Omental fat pad (tissue), 4 donors: ENCODE measurements at places on chromosomes 3 and 15. TPM values are rescaled to one million over a fixed set of nuclear protein-coding genes. Genes with fewer than 3 reads are reported as not detected.

DNA sequence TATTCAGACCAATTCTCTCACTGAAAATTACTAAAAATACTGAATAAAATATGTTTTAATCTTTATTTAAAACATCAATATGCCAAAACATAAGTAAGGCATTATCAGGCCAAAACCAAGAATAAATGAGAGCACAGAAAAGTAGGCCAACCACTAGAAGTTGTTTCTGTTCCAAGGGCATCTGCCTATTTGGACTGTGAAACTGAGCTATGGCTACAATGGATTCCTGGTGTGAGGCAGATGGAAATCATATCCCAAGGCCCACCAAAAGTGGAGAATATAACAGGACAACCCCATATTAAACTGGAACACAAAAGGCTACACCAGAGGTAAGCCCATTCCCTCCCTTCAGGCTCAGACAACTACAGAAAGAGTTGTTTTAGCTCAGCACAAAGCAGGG lies 302.8 kb upstream of the IL12A start:
- no peak for DNase-seq

Gene STRIT1
- not detected for total RNA-seq

- DNase-seq = no peak
Observed at GRCh38 chr3:141372656-141373055, 4.4 kb downstream of the ZBTB38 start.

- no peak for DNase-seq
Observed at GRCh38 chr3:86708893-86709292, 282.1 kb downstream of the VGLL3 start.

DNA sequence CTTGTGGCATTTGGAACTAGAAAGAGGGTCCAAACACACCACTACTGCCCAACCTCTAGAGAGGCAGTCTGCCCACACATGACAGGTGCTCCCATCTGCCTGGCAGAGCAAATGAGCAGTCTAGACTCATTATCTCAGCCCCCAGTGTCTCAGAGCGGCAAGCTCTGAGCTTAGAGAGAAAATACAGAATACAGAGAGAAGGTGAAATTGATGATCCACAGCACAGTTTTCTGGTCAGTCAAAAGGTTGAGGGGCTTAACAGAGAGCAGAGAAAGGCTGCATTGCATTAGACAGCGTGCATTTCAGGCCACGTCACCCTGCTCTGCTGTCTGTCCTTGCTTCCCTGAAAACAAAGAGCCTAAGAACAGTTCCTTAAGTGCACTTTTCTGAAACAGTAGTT lies 135.1 kb downstream of the KCNMB2 start:
- no peak for DNase-seq

Gene NANOGP8
- 0.82 TPM for total RNA-seq

GRCh38 chr3:177618873-177619733 lies 421.8 kb upstream of the TBL1XR1 start:
- DNase-seq = no peak

- no peak for DNase-seq
Observed at GRCh38 chr3:38690185-38690584, 40.7 kb upstream of the SCN5A start.

- DNase-seq = no peak
Observed at GRCh38 chr15:50872832-50873426, 35.6 kb upstream of the AP4E1 start.

Gene THAP10
- total RNA-seq = 0.93 TPM

- no peak for DNase-seq
Observed at GRCh38 chr15:57604507-57604906, 12.8 kb downstream of the MYZAP start.

Gene ITIH1
- total RNA-seq = not detected

DNA sequence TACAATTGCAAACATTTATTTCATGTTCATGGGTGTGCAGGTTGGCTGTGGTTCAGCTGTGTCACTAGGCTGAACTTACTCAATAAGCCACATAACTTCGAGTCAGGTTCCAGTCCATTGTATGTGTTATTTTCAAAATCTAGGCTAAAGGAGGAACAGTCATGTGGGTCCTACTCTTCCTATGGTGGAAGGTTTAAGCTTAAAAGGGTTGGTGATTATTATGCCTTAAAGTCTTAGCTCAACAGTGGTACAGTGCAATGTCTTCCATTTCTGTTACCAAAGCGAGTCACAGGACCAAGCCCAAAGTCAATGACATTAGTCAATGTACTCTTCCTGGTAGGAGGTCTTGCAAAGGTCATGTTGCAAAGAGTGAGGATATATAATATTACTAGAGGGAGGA lies 78.2 kb downstream of the ATG7 start:
- no peak for DNase-seq

- DNase-seq = no peak
Observed at GRCh38 chr3:15310491-15311370, 21.7 kb downstream of the SH3BP5 start.

- DNase-seq = peak; percentile 91
Observed at GRCh38 chr3:128123538-128124368, at the start of gene RUVBL1. Gene RUVBL1 (minus strand): TSS chr3:128123812. CDS start chr3:128123724, 88 bp downstream.

Gene ANKRD63
- not detected for total RNA-seq

GRCh38 chr15:94205366-94205765 lies 26.0 kb upstream of the MCTP2 start:
- no peak for DNase-seq

Gene CPEB1
- 1.3 TPM for total RNA-seq

Gene GOLGA8F
- total RNA-seq = not detected

- no peak for DNase-seq
Observed at GRCh38 chr3:59319442-59319841, 269.6 kb upstream of the CFAP20DC start.

DNA sequence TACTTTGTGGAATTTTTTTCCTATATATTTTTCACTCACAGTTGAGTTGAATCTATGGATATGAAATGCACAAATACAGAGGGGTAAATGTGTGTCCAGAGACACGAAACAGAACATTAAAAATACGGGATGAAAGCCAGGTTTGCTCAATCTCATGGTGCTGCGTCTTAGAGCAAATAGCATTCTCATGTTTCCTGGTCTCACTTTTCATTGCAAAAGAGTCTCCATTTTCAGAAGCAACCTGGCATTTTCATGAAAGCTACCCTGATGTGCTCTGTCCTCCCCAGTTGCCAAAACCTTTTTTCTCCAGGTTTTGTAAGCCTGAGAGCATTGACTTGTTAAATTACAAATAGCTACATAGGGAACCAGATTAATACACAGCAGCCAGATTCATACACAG lies 49.5 kb upstream of the MBNL1 start:
- no peak for DNase-seq

GRCh38 chr3:68924897-68925296 lies 7.5 kb downstream of the TAFA4 start:
- DNase-seq = no peak

- no peak for DNase-seq
Observed at GRCh38 chr3:64451283-64452012, 226.2 kb upstream of the PRICKLE2 start.

- DNase-seq = no peak
Observed at GRCh38 chr3:54120657-54121413, 1.5 kb upstream of the CACNA2D3 start.

Gene ISLR
- total RNA-seq = 30.6 TPM

GRCh38 chr15:90643301-90643632 lies 73.9 kb upstream of the BLM start:
- no peak for DNase-seq

GRCh38 chr3:136186846-136187245 lies 9.3 kb downstream of the MSL2 start:
- no peak for DNase-seq

DNA sequence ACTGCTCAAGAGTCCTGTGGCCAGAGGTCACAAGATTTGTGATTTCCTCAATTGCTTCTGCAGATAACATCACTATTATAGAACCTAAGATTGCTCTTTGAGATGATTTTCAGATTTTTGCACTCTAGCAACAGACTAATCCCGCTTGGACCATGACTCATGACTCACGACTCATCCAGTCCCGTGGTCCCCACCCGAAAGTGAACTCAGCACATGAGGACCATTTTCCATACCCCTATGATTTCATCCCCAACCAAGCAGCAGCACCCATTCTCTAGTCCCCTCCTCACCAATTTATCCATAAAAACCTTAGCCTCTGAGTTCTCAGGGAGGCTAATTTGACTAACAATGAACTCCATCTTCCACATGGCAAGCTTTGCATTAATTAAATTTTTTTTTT lies 106.3 kb upstream of the ALCAM start:
- no peak for DNase-seq

GRCh38 chr3:27986234-27986879 lies 255.1 kb upstream of the CMC1 start:
- DNase-seq = no peak

GRCh38 chr3:97957617-97958311 lies 14.5 kb downstream of the RIOX2 start:
- DNase-seq = no peak

- no peak for DNase-seq
Observed at GRCh38 chr3:185519021-185519420, 20.2 kb upstream of the TMEM41A start.

Gene PLOD2
- 109 TPM for total RNA-seq

DNA sequence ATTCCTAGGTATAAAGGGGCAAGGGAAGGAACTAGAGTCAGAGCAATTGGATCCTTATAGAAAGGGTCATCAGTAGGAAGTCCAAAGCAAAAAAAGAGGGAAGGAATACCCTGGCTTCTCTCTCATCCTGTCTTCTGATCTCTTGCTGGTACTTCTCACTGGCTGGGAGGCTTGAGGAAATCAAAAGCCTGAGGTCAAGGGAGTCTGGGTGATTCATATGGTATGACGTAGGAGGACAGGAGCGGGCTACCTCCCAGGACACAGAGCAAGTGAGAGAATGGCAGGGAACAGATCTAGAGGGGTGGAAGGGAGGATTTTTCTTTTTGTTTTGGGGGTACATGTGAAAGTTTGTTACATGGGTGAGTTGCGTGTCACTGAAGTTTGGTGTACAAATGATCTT lies 76.0 kb downstream of the CFAP20DC start:
- no peak for DNase-seq

Gene GPR160
- total RNA-seq = 1.4 TPM

DNA sequence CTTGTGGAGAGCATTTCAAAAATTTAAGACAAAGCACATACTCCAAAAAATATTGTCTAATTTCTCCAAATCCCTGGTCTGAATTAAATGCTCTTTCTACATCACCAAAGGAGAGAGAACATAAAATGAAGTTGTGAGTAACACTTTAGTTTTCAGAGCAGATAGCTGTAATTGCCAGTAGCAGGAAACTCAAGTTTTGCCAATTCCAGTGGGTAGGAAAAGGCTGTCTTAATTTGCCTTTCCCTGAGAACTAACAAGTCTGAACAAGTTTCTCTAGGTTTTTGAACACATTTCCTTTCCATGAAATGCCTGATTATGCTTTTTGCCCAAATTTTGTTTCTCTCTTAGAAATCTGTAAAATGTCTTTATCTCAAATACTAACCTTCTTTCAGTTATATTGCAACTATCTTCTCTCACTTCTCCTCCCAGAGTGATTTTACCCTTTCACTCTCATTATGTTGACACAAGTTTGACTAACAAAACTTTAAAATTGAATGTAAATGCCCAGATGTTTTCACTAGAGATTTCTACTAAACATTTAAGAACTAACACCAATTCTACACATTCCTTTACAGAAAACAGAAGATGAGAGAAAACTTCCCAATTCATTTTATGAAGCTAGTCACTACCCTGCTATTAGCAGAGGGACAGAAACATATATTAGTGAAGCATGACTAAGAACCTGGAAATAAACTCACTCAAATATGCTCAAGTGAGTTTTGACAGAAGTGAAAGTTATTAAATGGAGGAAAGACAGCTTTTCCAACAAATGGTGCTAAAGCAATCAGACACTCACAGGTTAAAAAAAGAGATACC lies 38.4 kb downstream of the RFX7 start:
- no peak for DNase-seq

GRCh38 chr3:66256806-66257205 lies 36.0 kb downstream of the SLC25A26 start:
- DNase-seq = no peak

DNA sequence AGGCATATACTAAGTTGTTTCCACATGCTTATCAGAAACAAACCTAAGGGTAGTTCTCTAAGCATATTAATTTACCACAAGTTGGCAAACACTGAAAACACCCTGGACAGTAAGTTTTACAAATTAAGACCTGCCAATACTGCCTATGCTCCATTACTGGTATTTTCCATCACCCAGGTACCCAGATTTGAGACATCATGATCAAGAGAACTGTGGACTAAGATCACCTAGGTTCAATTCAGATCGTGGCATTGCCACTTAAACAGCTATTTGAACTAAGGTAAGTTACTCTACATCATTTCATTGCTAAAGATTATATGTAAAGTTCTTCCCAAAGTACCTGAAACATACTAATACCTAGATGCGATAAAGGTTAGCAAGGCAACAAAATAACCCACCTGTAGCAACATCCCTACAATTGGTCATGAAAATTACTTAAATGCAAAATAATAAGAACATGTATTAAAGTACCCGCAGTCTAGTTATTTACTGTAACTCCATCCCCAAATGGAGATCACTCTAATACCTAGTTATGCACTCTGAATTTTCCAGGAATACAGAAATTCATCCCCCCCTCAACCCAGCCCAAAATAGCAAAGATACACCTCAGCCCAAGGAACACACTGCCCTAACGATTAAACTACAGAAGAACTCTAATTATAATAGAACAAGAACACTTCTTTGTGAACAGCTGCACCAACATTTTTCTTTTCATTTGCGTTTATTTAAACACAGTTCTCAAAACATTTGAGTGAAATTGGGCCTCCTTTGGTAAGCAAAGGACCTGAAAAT lies 21.6 kb downstream of the TRA2B start:
- DNase-seq = no peak
